HS-27A (cell line): ENCODE measurements at places on chromosomes 7 and 10.

GRCh38 chr10:54656643-54657042 is 144.4 kb downstream of the PCDH15 start:
- no peak for DNase-seq

DNA sequence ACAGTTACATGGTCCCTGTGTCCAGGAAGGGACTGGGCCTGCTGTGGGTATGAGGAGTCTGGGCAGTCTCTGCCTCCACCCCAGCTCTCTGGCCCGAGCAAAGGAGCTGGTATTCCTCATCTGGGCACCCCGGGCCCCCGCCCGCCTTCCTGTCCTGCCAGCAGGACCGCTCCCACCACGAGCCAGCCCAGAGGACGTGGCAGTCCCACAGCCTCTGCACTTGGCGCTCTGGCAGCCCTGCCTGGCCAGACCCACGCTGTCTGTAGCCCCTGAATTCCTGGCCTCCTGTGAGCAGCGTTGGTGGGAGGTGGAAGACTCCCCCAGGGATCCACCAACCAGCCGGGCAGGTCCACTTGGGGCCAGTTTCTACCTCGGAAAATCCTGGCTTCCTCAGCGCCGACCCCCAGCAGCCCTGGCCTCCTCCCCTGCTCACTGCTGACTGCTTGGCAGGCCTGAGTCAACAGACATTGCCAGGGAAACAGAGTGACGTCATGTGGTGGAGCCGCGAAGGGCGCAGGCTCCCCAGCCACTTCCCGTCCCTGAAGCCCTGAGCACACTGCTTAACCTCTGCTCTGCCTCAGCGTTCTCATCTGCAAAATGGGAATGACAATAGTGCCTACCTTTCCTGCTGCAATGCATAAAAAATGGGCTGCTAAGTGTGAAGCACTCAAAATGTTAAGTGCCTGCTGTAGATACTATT is 21.6 kb upstream of the LIMK1 start:
- DNase-seq = peak; percentile 36

DNA sequence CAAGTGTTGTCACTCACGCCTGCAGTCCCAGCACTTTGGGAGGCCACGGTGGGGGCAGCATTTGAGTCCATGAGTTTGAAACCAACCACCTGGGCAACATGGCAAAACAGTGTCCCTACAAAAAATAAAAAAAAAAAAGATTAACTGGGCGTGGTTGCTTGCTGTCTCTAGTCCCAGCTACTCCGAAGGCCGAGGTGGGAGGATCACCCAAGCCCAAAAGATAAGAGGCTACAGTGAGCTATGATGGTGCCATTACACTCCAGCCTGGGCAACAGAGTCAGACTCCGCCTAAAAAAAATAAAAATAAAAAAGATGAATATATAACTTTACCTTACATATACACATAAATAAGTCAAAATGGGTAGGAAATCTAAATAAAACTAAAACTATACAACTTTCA is 2.5 kb upstream of the LMOD2 start:
- DNase-seq = no peak

- DNase-seq = no peak
Observed at GRCh38 chr7:130461272-130461671, 20.5 kb upstream of the CEP41 start.

DNA sequence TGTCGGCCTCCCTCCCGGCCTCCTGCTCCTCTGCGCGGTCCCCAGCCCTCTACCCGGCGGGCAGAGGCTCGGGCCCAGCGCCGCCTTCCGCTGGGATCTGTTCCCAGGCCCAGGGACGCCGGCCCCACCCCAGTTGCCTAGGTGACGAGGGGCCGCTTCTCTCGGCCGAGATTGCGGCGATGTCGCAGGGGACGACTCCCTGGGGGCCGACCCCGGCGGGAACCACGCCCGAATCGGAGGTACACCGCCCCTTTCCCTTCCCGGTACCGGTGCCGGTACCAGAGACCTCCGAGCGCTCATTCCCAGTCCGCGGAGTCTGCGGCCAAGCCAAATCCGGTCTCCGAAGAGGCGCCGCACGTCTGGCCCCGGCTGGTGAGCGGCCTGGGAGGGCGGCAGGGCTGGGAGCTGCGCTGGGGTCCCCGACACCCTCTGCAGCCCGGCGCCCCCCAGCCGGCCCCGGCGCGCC is at the start of gene CABCOCO1:
Gene CABCOCO1 (plus strand): TSS at position 136 of the 466 bp plus-strand sequence. CDS start 44 bp downstream, at position 180.
- no peak for DNase-seq

GRCh38 chr10:67629461-67629971 is 66.5 kb downstream of the CTNNA3 start:
- no peak for DNase-seq

DNA sequence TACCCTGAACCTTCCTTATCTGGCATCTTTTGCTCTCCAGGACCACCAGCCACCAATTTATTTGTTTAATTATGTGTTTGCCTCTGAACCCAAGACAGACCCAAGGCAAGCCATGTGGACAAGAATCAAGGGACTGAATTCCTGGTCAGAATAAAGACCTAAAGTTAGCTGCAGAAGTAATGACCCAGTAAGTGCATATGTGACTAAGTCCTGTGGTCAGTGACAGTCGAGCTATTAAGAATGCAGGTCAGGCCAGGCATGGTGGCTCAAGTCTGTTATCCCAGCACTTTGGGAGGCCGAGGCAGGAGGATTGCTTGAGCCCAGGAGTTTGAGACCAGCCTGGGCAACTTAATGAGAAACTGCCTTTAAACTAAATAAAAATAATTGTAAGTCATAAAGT is 139.4 kb downstream of the CCDC71L start:
- DNase-seq = no peak

- DNase-seq = no peak
Observed at GRCh38 chr7:25704413-25704812, 447.6 kb upstream of the NFE2L3 start.

- DNase-seq = no peak
Observed at GRCh38 chr10:58544135-58544534, 31.5 kb downstream of the BICC1 start.

DNA sequence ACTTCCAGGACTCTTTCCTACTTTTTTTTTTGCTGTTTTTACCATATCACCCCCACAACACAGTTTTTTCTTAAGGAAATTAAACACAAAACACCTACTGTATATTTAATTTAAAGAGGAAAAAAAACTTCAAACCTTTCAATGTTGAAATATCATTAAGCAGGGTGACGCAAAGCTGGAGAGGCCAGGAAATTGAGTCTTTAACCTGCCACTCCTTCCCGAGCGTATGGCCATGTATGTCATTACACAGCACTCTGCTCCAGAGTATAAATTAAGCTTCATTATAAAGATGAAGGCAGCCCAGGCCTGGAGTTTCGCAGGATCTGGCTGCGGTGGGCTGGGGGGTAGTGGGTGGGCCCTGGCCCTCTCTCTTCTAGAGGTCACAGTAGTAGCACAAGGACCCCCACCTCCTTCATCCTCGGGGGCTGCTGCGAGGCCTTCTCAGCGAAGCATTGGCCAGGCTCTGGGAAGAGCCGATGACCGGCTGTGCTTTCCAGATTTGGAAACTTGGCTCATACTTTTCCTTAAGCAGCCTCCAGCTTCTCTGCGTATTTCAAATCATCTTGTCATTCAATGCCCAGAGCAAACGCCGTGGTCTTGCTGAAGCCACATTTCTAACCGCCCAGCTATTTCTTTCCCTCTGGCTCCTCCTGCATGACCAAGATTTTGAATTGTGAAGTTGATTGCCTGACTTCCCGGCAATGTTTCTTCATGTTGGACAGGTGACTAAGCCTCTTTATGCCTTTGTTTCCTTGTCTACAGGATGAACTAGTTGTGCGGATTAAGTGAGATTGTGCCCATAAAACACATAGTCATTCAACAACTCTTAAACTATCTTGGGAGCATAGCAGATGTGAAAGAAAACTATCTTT is 765.1 kb downstream of the SUGCT start:
- no peak for DNase-seq

- DNase-seq = no peak
Observed at GRCh38 chr10:47206449-47207280, 93.3 kb upstream of the GDF10 start.

GRCh38 chr10:5413012-5413938 is 918 bp downstream of the NET1 start:
- DNase-seq = no peak

DNA sequence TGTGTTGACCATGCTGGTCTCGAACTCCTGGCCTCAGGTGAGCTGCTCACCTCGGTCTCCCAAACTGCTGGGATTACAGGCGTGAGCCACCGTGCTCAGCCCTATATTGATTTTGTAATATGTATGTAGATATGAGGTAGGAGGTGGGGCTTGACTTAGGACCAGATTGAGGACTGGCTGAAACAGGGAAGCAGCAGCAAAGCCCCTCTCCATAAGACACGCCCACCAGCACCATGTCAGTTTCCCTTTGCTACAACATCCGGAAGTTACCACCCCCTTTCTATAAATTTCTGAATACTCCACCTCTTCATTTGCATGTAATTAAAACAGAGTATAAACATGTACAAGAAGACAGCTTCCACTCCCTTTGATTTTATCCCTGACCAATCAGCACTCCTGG is 47.9 kb upstream of the MYL10 start:
- no peak for DNase-seq

- no peak for DNase-seq
Observed at GRCh38 chr7:159310457-159311171, 165.9 kb upstream of the VIPR2 start.

- no peak for DNase-seq
Observed at GRCh38 chr7:157526913-157527634, 190.3 kb downstream of the DNAJB6 start.

DNA sequence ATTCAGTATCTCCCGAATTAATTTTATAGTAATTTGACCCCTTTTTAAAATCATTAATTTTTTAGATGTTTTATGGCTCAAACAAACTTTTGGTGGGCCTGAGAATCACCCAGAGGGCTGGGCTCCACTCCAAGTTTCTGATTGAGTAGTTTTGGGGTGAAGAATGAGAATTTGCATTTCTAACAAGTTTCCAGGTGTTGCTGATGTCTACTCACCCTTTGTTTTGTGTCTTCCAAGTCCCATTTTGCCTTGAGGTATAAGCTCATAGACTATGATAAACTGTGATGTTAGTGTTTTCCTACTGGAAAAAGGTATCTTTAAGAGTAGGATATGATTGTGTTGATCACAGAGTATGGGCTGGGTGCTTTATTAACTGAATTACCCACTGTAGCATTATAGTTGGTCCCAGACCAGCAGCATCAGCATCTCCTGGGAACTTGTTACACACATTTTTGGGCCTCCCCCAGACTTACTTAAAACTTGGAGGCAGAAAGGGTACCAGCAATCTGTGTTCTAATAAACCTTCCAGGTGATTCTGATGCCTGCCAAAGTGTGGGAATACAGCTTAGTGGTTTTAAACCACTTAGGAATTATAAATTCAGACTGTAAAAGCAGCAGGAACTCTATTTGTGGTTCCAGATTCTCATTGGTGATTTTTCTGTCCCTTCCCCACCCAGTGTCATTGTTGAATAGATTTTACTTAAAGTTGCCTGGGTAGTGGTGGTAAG is 19.1 kb downstream of the ZNRF2 start:
- no peak for DNase-seq

- DNase-seq = no peak
Observed at GRCh38 chr7:42345478-42346299, 108.7 kb upstream of the GLI3 start.

GRCh38 chr10:31770307-31770902 is 158.2 kb downstream of the ARHGAP12 start:
- DNase-seq = no peak

DNA sequence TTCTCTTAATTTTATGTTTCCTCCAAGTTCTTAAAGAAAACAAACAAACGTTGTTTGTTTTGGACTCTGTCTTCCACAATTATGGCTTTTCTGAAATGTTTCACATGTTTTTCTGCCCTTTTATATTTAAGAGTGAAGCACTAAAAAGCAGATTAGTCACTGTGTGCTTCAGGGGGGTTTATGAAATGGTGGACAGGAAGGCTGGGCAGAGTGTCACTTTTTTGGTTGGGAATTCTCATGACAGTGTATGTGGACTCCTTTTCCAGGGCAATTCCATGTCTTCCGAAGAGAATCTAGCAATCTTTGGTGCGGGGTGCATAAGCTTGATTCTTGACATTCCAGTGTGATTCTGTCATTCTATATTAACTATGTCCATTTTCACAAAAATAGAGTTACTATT is 669.4 kb downstream of the PARD3 start:
- DNase-seq = peak; percentile 41
